ENCODE measurements at places on chromosomes 4 and X.

DNA sequence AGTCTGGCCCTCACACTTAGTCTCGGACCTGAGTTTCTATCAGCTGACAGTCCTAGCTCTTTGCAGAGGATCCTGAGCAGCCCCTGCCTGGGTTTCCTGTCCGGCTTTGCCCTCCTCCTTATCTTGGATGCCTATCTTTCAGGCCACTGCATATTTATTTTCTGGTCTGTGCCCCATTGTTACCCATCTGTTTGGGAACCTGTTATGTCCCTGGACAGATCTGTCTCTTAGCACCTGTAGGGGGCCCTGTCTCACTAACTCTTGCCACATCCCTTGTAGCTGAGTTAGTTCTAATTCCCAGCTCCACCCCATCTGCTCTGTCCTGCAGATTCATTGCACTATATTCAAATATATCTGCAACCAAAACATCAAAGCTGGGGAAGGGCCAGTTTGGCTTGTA lies 514.9 kb upstream of the LCORL start:
- DNase-seq: no peak

DNA sequence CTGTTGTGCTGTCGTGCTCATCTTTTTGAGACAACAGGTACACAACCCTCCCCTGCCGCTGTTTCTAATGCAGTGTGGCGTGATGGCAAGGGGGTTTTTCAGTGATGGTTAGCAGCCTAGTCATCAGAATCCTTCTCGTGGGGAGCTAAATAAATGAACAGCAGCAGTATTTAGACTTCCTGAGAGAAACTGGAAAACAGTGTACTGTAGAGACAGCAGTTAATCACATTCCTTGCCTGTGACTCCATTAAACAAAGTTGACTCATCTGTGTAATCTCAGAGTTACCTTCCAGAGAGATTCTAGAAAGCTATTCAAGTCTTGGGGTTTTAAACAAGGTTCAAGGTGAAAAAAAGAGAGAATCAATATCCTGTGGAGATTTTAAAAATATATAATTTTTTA lies 1753.2 kb upstream of the PCDH7 start:
- DNase-seq: no peak

- no peak for DNase-seq
Observed at GRCh38 chr4:108115168-108115526, 53.6 kb downstream of the LEF1 start.

GRCh38 chrX:1387141-1387776 lies 4.7 kb downstream of the SLC25A6 start:
- DNase-seq: no peak

- no peak for DNase-seq
Observed at GRCh38 chr4:75769036-75769435, 44.7 kb downstream of the USO1 start.
